ENCODE measurements at places on chromosomes 7 and 10. TPM values are rescaled to one million over a fixed set of nuclear protein-coding genes. Genes with fewer than 3 reads are reported as not detected.

Gene TUBAL3
- total RNA-seq: not detected

Gene TEX36
- total RNA-seq: 0.41 TPM

Gene CTNNA3
- 2.0 TPM for total RNA-seq

Gene NEUROG3
- total RNA-seq: not detected

Gene NPTX2
- 6.5 TPM for total RNA-seq

DNA sequence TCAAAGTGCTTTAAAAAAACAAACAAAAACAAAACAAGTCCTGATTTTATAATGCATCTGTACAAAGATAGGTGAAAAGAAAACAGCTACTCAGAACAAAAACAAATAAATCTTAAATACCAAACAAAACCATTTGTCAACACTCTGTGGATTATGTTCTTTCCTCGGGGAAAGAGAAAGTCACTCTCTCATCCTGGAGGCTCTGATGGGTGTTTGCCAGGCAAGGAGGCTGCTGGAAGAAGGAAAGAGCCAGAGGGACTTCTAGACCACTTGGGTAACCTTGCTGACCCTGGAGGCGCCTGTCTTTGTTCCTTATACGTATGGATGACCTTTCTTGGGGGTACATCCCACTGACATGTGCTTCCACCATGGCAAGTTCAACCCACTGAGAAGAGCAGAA lies 92.8 kb downstream of the ZRANB1 start:
- DNase-seq: no peak

DNA sequence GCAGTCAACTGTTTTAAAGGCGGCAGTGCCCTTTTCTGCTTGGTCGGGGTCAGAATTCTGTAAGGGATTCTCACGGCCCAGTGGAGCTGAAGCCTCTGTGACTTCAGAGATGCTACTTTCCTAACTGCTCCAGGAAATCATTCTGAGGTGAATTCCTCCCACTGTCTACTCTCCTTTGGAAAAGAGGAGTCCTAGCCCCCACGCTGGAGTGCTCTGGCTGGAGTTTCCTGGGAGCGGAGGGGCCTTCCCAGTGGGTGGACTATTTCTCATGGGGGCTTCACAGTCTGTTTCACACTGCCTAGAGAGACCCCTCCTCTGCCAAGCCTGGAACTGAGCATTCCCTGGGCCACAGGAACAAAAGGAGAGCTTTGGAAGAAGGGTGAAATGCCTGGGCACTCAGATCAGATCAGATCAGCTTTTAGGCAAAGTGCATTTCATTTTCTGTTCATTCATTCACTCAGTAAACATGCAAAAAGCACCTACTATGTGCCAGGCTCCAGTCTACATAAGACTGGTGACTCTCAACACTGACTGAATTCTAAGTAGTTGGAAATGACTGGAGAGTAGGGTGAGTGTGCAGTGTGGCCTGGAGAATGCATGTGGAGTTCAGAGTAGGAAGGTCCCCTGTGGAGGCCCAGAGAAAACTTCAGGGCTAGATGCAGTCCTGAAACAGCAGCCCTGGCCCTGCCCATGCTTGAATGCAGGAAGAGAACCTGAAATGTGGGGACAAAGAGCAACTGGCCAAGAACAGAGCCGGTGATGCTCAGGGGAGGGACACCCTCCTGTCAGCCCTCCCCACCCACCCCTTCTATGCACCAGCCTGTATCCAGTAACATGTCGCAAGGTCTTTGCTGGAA lies 12.2 kb downstream of the ZNF488 start:
- DNase-seq: no peak

GRCh38 chr10:29553544-29554250 lies 81.1 kb downstream of the SVIL start:
- DNase-seq: no peak

- no peak for DNase-seq
Observed at GRCh38 chr10:70829543-70829942, 13.8 kb downstream of the SGPL1 start.

DNA sequence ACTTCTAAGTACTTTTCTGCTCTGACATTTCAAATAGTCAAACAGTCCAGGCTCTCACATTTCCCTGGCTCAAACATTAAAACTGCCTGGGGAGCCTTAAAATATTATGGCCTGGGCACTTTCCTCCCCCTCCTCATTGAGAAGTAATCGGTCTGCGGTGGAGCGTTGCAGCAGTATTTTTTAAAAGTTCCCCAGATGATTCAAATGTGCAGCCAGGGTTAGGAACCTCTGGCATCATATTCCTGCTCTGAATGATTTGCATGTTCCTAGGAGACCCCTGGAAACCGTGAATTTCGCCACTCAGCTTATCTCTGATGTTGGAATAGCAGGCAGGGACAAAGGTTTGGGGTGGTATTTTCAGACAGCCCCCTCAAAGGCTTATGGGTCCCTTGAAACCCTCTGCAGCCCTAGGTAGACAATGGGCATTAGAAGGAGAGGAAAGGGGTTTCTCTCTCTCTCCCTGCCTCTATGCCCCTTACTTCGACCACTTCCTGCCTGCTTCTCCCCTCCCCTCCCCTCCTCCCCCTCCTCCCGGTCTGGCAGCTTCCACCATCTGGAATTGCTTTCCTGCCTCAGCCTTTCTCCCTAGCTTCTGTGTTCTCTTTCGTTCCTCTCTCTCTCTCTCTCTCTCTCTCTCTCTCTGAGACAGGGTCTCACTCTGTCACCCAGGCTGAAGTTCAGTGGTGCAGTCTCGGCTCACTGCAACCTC lies 622.2 kb downstream of the GALNT17 start:
- DNase-seq: no peak

DNA sequence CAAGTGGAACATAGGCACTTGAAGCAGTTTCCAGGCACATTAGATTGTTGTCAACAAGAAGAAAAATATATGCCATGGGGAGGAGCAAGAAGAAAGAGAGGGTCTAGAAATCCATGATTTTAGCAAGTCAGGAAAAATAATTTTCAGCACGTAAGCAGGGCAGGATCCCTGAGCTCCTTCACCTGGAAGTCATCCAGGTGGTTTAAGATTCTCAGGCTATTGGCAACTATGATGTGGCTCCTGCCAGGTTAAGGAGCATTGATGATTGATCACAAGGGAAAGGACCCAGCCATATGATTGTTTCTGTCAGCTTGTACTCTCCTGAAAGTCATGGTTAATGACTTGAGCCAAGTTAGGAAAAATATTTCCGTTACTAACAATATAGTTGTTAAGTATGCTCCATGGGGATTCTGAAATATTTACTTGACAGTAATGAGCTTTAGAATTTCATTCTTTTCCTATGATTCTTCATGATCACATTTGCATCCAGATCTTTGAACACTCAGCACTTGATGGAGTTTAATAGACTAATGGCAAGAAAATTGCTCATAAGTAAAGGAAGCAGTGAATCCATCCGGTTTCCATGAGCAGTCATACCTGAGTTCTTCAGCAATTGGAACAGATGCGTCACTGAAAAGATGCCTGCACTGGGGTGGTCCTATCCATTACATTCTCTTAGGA lies 209.1 kb downstream of the BICC1 start:
- DNase-seq: no peak

- DNase-seq: no peak
Observed at GRCh38 chr10:1057106-1057657, 997 bp downstream of the WDR37 start.

DNA sequence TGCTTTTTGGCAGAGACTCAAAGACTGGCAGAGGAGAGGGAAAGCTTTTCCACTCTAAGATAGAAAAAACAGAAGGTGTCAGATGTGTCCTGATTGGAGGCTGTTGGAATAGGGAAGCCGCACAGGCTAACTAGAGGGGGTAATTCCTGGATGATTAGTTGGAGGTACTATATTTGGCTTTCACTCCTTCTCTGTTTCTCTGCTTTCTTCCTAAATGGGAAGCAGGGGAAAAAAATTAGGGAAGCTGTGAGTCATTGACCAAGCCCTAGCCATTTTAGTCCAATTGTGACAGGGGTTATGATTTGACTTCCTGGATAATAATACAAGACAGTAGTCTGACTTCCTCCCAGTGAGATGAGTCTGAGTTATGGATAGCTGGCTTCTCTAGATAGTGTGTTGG lies 475.2 kb upstream of the CELF2 start:
- no peak for DNase-seq

- DNase-seq: no peak
Observed at GRCh38 chr10:118500477-118501104, 94.9 kb downstream of the PRLHR start.

GRCh38 chr10:4609251-4609650 lies 216.8 kb upstream of the AKR1E2 start:
- DNase-seq: no peak

- DNase-seq: no peak
Observed at GRCh38 chr10:113005380-113005779, 55.3 kb downstream of the TCF7L2 start.

- DNase-seq: no peak
Observed at GRCh38 chr7:70032649-70033048, 434.4 kb downstream of the AUTS2 start.

DNA sequence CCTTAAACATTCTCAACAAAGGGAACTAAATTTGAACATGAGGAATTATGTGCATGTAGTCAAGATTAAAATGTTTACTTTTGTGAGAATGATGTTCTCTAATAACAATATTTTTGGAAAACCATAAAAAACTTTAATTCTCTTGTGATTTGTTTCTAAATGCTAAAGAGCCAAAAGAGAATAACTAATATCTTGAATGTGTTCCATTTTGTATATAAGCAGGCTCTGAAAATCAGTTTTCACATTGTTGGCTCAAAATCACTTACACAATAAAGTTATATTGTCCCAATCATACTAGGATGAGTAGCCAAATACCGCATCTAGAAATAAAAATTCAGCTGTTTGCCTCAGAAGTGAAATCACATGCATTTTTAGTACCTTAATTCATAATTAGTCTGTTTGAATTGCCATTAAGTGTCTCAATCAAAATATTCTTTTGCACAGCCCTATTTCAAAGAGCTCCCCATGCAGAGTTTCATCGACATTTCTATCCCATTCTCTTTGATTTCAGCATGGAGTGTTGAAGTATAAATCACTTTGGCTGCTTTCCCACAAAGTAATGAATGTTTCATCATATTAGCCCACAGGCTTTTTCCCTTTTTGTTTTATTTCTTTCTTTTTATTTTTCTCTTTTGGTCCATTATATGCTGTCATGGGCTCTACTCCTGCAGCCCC lies 420.3 kb upstream of the POM121L12 start:
- DNase-seq: no peak

DNA sequence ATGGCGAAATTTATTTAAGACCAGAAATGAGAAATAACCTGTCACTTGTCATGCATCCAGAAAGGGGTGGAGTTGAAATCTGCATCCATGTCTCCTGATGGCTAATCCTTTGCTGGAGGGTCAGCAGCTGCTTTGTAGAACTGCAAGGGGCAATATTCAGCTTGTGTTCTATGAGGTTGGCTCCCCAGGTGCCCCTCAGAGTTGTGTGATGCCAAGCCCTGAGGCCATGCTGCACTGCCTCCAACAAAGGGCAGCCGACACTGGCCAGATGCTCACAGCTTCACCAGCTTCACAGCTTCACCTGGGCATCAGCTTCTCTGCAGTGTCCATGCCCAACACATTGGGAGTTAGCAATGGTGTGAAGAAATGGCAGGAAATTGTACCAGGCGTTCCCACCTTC lies 64.0 kb upstream of the TMEM72 start:
- no peak for DNase-seq

GRCh38 chr10:104434601-104435000 lies 81.0 kb downstream of the CFAP58 start:
- no peak for DNase-seq

- no peak for DNase-seq
Observed at GRCh38 chr7:5582532-5582935, 158.9 kb upstream of the TNRC18 start.

GRCh38 chr10:129169115-129169514 lies 297.9 kb upstream of the MGMT start:
- DNase-seq: no peak
